ENCODE measurements at places on chromosomes 7 and 10.

GRCh38 chr10:126066456-126066855, 170.1 kb downstream of the FANK1 start:
- no peak for DNase-seq

DNA sequence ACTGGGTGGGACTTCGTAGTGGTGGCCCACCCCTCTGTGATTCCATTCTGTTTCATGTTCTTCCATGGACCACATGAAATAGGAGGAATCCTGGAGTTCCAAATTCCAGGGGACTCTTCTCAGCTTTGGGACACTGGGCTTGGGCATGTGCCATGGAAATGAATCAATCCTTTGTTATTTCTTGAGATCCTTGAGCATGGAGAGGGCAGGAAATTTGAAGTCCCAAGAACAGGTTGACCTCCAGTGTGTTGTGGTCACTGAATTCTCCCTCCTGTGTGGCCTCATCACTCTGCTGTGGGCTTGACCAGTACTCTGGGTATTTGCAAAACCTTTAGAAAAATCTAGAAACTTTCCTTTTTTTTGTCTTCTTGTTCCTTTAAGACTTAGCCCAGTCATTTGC, 22.7 kb downstream of the TACR2 start:
- DNase-seq, result no peak

- DNase-seq, result no peak
These were observed 751 bp upstream of the GTPBP10 start for GRCh38 chr7:90345595-90346335.

GRCh38 chr10:116671274-116671926, 50.6 kb downstream of the PNLIPRP2 start:
- no peak for DNase-seq

- no peak for DNase-seq
These were observed 53.8 kb upstream of the AKR1E2 start for GRCh38 chr10:4772202-4772570.

GRCh38 chr7:25444991-25445390, 216.7 kb upstream of the NPVF start:
- no peak for DNase-seq

DNA sequence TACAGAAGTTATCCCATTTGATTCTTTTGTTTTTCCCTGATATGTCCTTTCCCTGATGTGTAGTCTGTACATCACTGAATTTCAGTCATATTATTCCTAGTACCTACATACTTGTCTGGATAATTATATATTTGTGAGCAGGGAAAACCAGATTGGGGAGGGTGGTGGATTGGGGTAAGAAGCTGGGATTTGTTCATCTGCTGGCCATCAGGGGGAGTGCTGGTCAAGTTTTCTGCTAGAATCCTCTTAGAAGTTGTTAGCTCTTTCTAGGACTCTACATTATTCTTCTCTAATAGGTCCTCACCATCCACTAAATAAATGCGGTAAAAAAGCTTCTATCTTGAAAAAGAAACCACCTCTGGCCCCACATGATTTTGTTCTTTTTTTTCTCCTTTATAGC, 232.7 kb upstream of the TAC1 start:
- DNase-seq, result peak; percentile 20

DNA sequence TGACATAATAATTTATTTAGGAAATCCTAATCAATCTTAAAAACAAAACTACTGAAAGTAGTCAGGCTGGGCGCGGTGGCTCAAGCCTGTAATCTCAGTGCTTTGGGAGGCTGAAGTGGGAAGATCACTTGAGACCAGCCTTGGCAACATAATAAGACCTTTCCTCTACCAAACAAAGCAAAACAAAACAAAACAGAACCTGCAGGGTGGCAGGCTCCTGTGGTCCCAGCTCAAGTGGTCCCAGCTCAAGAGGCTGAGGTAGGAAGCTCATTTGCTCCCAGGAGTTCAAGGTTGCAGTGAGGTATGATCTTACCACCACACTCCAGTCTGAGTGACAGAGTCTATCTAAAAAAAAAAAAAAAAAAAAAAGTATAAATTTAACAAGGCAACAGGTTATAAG, 748.0 kb downstream of the CNTNAP2 start:
- DNase-seq, result no peak

- no peak for DNase-seq
These were observed 45.9 kb upstream of the DNAAF5 start for GRCh38 chr7:680411-681127.

DNA sequence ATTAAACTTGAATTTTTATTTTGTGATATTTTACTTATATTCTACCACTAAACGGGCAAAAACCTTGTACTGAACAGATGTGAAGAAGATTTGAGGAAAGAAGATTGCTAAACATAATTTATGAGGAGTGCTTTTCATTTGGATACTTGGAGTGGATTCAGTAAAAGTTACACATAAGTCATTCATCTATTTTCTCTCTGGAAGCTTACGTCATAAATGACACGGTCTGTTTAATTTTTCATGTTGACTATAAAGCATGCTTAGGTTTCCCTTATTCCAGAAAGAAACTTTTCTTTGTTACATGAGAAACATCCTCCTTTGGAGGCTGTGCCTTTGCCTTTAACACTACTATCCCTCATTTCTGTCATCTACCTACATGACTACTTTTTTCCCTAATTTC, 53.9 kb downstream of the TFEC start:
- DNase-seq, result no peak

DNA sequence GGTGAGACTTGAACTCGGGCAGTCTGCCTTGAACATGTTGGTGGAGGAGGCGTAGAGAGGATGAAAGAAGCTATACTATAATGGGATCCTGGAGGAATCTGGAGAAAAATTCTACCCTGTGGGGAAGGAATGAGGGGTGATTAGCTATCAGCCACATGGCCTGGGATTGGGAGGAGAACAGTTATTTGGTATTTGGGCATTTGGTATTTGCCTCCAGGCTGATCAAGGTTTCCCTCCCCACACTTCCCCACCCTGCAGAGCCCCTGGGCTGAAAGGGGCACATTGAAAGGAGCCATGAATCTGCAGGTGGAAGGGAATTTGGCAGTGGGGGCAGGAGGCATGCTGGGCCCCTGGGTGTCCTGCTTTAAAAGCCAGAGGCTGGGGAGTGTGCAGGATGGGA, 235.3 kb downstream of the INHBA start:
- DNase-seq, result no peak

DNA sequence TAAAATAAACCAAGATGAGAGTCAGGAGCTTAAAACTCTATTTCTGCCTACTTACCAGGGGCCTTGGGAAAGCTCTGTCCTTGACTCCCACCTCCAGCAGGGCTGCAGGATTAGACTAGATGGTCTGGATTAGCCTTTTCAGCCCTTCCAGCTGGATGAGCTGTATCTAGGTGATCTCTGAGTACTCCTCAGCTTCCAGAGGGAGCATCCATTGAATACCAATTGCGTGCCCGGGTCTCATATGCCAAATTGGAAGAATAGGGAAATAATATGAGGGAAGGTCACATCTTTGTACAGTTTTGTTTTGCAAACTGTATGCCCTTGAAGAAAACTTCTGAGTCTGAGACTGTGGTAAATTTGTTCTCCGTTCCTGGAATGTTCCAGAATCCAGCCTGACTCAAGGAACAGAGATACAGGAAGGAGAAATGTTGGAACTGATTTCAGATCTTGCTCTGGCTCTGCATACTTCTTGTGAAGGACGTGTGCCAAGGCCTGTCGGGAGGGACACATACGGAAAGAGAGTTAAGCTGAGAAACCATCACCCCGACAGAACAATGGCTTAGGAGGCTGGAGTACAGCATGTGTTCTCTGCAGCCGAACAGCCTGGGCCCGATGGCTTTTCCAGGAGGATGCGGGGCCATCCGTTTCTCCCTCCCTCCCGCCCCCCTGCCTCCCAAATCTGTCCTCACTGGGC, 44.9 kb downstream of the MINDY4 start:
- DNase-seq, result no peak

DNA sequence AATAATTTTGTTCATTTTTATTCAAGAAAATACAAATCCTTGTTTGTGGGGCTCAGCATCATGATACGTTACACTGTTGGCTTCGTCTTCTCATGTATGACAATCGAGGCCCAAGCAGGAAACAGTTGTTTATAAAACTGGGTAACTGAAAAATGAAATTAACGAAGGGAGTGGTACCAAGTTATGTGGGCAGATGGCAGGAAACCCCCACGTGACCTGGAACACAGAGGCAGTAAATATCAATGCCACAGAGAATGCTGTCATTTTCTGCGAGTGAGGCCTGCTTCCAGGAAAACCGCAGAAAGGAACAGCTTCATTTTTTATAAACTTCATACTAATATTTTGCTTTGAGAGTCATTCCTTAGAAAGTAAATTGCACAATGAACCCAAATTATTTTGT, 201.0 kb upstream of the ADARB2 start:
- peak; percentile 69 for DNase-seq

- no peak for DNase-seq
These were observed 972.8 kb downstream of the ANKRD7 start for GRCh38 chr7:119197172-119197876.

- no peak for DNase-seq
These were observed 38.3 kb downstream of the LRRC18 start for GRCh38 chr10:48901319-48901718.

DNA sequence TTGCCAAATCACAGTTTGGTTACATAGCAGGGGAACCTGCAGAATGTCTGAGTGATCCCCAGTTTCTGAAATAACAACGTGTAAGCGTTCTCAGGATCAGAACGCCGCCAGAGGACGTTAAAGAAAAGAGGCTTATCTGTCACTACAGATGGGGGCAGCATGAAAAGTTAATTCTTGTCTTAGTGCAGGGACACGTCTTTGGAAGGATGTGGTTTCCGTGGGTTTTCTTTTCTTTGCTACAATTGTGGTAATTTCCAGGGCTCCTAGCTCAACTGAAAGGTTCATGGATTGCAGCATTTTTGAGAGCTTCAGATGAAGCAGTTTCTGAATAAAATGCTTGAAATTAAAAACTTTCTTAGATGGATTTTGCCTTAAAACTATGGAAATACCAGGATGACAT, 106.6 kb downstream of the PRKCQ start:
- peak; percentile 58 for DNase-seq

- peak; percentile 54 for DNase-seq
These were observed 40.9 kb upstream of the ZNF32 start for GRCh38 chr10:43689618-43689954.

DNA sequence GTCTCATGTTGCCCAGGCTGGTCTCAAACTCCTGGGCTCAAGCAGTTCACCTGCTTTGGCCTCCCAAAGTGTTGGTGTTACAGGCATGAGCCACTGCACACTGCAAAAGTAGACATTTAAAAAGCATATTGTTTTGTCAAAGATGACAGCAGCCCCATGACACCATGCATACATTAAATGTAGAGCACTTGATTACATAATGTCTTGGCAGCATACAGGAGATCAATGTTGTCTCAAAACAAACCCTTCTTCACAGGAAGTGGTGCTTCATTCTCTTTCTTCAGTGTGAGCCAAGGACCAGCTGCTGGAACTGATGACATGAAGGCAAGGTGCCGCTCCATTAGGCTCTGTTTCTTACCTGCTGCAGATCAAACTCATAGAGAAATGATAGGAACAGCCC, 218.4 kb downstream of the KLF6 start:
- DNase-seq, result no peak
